ENCODE measurements at places on chromosomes 7 and 10.

DNA sequence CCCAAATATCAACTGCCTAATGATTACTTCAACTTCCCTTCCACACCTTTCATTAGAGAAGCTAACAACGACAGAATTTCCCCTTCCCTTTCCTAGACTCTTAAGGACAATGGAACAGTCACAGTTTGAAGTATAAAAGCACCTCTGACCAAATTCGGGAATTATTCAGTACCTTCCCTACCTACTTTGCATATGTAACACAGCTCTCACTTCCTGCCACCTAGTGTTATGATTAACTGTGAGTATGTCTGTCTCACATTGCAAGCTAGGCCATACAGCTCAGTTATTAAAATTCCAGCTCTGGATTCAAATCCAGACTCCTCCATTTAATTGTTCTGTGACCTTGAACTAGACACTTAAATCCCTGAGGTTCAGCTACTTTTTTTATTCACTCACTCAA, 44.8 kb upstream of the HPSE2 start:
- no peak for DNase-seq

DNA sequence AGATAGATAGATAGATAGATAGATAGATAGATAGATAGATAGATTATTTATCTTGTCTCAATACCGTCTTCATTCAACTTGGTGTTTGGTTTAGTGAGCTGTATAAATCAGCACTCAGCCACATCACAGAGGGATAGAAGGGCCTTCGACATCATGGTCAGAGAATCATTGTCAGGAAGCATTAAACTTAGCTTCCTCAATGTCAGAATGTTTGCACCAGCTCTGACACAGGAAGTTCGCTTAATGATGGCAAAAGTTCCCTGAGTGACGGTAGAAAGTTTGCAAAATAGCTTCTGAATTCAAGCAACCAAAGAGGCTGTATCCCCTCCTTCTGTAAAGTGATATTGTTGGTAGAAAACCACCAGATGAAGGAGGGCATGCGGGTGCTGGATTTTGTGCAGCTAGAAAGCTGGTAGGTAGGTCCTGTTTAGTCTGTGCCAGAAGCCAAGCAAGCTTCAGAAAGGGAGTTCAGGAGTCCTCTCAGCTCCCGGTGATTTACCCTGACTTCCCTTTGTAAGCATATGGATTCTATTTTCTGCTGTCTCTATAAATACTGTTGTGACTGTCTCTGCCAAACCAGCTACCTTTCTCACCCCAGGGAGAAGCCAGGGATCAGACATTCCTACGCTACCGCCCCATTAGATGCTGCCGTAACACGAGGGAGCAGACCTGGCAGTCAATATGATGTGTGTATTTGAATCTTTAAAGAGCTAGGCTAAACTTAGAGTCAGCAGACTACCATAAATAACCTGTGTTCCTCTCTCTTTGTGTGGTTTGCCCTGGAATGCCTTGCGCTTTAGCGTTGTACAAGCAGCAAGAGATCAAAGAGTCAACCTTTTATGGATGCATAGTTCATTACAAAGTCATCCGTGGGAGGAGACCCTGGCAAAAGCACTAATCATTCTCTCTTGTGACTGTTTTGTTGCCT, 200.5 kb upstream of the KIAA1217 start:
- DNase-seq = no peak

DNA sequence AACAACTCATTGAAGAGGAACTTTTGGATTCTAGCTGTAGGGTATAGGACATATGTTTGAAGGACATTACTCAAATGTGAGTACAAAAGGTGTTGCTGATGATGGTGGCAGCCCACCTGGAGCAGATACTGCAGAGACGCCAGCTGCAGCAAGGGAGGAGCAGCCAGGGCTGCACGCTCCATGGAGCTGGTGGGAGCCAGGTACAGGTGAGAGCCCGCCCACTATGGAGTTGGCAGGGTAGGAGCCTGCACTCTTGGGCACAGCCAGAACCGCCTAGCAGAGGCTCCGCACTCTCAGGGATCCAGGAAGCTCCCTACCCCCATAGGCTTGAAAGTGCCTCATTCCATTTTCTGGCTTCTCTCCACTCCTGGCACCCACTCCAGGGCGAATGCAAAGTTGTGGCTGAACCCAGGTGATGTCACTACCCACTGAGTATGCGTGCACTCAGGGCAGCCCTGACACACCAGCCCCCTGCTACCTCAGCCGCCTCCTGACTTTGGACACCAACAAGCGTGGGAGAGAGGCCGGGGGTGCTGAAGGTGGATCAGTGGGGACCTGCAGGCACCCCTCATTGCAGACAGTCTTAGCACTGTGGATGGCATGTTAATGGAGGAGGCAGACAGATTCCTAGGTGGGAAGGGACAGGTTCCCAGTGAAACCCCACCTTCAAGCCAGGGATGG, 761.1 kb downstream of the IPMK start:
- no peak for DNase-seq

DNA sequence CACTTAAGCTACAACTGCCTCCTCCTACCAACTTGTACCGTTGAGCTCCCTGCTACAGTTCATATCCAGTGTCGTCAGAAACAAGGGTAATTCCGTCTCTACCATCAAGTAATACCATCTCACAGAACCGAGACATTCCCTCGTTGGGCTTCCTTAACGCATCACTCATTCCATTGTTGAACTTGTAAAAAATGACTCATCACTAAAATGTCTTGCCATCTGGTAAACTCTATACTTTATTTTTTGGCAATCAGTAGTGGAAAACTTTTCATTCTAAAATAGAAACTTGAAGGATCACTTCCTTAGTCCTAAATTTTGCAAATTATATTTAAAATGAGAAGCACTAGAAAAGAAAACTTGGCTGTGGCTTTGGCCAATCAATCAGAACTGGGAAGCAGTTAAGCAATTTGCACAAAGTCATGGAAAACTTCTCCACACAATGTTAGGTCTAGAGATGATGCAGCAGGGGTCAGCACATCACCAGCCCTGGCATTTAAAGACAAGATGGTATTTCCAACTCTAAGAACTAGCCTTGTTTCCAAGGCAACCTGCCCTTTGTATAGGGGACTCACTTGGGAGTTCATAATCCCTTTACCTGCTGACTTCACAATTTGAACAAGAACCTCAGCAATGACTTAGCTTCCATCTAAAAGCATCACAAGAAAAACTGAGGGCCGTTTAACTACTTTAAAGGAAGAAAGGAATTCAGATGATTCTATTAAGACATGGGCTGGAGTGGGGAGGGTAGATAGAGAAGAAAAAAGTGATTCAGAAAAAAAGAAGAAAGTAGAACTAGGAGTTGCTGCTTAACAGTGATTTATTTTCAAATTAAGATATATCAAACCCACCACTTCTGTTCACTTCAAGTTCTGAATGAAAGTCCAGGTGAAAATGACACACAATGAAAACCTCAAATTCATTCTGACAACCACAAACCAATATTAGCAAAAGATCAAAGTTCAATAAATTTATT, 288.1 kb downstream of the PARD3 start:
- DNase-seq = peak; percentile 39

DNA sequence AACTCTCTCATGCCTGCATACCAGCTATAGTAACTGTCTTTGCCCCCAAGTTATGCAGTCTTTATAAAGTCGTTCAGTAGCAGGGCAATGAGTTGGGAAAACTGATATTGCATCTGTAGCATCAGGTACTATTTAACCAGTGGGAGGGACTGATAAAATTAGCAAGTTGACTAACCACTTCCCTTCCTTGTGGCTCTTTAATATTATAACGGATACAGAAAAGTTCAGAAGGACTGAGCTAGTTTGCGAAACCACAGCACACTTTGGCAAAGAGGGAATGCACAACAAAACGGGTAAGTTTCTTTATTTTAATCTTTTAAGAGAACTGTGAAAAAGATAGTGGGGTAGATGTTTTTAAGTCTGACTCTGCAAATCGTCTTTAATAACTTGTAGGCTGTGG, 205.3 kb upstream of the HDAC9 start:
- no peak for DNase-seq

GRCh38 chr7:52719677-52720076, 315.8 kb upstream of the POM121L12 start:
- no peak for DNase-seq

Data from hepatic stellate cell (primary cell).